ENCODE measurements at places on chromosomes 16 and 17. TPM values are rescaled to one million over a fixed set of nuclear protein-coding genes. Genes with fewer than 3 reads are reported as not detected.
A peak's percentile ranks its signal among the peaks of the same experiment; 100 is the strongest.

DNA sequence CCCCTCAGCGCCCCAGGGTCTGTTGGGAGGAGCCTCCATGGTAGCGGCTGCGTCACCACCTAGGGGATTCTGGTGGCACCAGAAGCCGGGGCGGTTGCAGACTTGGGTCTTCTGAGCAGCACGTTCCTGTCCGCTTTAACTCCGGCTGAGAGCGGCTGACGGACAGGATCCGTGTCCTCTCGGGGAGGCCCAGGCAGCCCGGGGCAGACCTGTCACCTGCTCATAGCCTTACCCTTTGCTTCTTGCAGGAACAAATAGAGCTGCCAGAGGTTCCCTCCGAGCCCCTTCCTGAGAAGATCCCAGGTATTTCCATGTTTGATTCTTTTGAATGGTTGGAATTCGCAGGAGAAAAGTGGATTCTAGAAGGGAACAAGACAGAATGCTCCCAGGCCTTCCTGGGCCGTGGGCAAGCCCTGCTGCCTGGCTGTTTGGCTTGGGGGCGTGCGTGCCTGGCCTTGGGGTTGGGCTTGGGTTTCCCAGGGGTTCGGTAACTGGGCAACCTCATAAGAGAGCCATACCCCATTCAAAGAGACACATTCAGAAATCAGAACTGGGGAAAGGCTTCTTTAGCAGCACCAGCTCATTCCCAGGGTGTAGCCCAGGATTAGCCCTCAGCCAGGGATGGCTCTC lies 6.6 kb downstream of the CHMP6 start:
- no peak for DNase-seq

Gene SLC2A4
- under 0.01 TPM for total RNA-seq

DNA sequence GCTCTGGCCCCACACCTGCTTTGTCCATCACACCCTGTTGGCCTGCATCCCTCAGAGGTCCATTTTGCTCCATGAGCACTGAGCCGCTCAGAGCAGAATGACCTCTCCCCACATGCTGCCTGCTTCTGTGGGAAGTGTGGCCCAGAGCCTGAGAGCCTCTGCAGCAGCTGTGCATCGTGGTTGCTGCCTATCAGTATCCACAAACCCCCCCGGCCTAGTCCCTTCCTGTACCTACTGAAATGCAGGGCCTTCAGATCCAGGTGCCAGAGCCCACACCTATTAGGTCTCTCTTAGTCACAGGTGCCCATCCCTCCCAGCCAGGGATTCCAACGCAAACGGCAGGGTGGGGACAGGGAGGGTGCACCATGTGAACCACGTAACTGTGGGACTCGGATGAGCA lies 16.6 kb upstream of the TRPV3 start:
- no peak for DNase-seq

Gene APOBR
- total RNA-seq, result under 0.01 TPM

DNA sequence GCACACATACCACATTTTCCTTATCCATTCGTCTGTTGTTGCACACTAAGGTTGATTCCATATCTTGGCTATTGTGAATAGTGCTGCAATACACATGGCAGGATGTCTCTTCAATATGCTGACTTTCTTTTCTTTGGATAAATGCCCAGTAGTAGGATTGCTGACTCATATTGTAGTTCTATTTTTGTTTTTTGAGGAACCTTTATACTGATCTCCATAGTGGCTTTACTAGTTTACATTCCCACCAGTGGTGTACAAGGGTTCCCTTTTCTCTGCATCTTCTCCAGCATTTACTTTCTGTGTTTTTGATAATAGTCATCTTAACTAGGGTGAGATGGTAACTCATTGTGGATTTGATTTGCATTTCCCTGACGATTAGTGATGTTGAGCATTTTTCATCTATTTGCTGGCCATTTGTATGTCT lies 118.1 kb downstream of the STXBP4 start:
- DNase-seq, result peak; percentile 86

DNA sequence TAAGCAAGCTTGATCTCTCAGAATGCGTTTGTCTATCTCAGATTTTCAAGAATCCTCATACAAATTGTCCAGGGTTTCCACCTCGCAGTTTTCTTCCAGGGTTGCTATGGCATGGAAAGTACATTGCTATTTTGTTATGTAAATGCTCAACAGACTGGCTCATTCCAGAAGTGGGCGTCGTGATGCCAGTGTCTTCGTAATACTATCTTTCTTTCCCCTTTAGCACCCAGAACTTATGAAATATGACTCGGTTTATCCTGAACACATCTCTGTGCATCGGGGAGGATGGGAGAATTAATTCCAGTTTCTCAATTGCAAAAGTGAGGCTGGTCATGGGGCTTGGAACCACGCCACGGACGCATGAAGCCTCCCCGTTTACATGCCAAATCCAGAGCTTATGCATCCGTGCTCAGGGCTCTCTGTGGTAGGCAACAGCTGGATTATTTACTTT lies 405.0 kb downstream of the WWOX start:
- DNase-seq, result peak; percentile 61

DNA sequence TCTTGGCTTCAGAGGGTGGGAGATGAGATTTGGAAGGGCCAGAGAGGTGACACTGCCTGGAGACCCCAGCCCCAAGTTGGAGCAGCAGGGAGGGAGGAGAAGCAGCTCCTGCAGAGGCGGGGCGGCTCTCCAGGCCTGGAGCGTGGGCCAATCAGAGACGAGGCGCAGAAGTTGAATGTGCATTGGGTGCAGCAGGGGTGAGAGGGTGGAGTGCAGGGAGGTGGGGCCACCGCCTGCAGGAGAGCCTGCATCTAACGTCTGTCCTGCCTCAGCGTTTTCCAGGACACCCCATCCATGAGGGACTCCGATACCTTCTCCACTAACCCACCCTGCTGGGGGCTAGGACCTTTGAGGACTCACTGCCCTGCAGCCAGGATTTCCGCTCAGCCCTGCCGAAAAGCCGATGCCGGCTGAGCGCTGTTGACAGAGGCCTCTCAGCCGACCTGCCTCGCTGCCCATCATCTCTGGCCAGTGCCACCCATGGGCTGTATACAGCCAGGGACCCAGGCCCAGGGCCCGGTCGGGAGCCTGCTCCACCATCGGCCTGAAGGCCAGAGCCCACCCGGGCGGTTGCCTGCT lies 146.2 kb downstream of the ENGASE start:
- no peak for DNase-seq

- peak; percentile 32 for DNase-seq
These were observed 4.8 kb upstream of the ADAT1 start for GRCh38 chr16:75627851-75628250.

DNA sequence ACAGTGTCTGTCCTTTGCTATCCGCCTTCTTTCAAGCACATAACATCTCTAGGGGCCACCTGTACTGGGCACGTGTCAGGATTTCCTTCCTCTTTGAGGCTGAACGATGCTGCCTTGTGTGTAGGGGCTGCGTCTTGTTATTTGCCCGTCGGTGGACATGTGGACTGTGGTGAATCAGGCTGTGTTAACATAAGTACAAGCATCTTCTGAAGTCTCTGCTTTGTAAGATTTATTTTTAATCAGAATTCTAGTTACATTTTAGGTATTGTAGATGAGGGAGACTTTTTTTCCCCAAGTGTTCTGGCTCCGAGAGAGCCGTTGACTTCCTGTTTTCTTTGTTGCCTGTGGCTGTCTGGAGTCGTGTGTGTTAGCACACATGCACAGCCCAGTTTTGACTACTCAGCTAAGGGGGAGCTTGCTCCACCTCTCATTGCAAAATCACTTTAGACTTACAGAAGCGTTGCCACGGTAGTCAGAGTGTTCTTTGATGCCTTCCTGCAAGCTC lies 26.1 kb downstream of the SPG7 start:
- DNase-seq, result peak; percentile 54

- DNase-seq, result no peak
These were observed 88.5 kb upstream of the RPL38 start for GRCh38 chr17:74114881-74115470.

- no peak for DNase-seq
These were observed at the start of gene TRIM72 for GRCh38 chr16:31213877-31214707. Gene TRIM72, plus strand, starts transcription at chr16:31214119. Its CDS starts 620 bp downstream, at chr16:31214739.

DNA sequence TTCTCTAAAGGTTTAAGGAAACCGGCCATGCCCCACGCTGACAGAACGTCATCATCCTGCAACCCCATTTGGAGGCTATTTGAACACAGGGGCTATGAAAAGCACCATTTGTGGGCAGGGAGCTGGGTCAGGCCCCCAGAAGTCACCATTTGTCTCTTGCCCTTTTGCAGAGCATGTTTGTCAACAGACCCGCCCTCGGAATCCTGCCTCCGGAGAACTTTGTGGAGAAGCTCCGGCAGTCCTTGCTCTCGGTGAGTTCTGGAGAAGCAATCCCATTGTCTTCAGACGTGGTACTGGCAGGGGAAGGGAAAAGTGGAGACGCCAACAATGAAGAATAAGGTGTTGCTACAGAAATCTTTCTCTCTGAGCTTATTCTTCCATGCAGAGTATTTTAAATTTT lies 33.5 kb downstream of the TMEM186 start:
- no peak for DNase-seq

GRCh38 chr17:73478768-73479424 lies 165.3 kb downstream of the SDK2 start:
- no peak for DNase-seq

DNA sequence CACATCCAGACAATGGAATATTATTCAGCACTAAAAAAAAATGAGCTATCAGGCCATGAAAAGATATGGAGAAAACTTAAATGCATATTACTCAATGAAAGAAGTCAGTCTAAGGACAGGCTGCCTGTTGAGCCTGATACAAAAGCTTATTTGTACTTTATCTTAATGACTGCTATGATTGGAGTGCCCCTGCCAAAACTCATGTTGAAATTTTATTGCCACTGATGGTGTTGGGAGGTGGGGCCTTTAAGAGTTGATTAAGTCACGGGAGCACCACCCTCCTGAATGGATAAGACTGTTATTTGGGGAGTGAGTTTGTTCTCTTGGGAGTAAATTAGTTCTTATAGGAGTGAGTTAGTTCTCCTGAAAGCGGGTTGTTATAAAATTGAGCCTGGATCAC lies 9.9 kb downstream of the C17orf67 start:
- DNase-seq, result no peak

DNA sequence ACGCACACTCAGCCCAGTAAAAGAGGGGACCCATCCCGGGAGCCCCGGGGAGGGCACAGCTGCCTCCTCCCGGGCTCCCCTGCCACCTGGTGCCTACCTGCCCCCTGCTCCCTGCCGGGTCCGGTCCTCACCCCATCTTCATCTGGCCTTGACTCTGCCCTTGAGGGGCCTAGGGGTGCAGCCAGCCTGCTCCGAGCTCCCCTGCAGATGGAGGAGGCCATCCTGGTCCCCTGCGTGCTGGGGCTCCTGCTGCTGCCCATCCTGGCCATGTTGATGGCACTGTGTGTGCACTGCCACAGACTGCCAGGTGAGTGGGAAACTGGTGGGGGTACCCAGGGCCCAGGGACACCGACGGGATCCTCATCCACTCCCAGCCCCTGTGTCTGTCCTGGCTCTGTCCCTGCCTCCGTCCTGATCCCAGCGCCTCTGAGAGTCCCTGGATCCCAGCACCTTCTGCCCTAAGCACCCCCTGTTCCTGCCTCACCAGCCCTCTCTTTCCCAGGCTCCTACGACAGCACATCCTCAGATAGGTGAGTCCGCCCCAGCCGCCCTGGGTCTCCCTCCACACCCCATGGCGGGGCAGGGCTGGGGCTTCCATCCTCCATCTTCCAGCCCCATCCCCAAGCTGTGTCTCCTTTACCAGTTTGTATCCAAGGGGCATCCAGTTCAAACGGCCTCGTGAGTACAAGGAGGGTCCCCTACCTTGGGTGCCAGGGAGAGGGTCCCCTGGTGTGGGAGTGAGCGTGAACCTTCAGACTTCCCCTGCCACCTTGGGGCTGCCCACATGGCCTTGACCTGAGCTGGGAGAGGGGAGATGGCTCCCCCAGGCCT lies 574 bp downstream of the LAT start:
- DNase-seq, result no peak

- peak; percentile 1 for DNase-seq
These were observed 255.6 kb upstream of the HSBP1 start for GRCh38 chr16:83552228-83552627.

Gene SLFN12
- total RNA-seq, result 26.2 TPM

- DNase-seq, result peak; percentile 60
These were observed 5.8 kb upstream of the RSL1D1 start for GRCh38 chr16:11857161-11857560.

Gene ABCA6
- 23.1 TPM for total RNA-seq

- DNase-seq, result no peak
These were observed 518.8 kb upstream of the SOX9 start for GRCh38 chr17:71601894-71602504.

Gene CLEC10A
- not detected for total RNA-seq
